HFFc6 (cell line): ENCODE measurements at places on chromosomes 11 and 22. TPM values are rescaled to one million over a fixed set of nuclear protein-coding genes. Genes with fewer than 3 reads are reported as not detected.

- no peak for DNase-seq
- H3K4me3 ChIP-seq, result peak overlapping the region; percentile 99
- H3K36me3 ChIP-seq, result peaks cover 29% of the 10 kb centered on the region
These were observed 697 bp upstream of the PAFAH1B2 start for GRCh38 chr11:117143390-117143789.

DNA sequence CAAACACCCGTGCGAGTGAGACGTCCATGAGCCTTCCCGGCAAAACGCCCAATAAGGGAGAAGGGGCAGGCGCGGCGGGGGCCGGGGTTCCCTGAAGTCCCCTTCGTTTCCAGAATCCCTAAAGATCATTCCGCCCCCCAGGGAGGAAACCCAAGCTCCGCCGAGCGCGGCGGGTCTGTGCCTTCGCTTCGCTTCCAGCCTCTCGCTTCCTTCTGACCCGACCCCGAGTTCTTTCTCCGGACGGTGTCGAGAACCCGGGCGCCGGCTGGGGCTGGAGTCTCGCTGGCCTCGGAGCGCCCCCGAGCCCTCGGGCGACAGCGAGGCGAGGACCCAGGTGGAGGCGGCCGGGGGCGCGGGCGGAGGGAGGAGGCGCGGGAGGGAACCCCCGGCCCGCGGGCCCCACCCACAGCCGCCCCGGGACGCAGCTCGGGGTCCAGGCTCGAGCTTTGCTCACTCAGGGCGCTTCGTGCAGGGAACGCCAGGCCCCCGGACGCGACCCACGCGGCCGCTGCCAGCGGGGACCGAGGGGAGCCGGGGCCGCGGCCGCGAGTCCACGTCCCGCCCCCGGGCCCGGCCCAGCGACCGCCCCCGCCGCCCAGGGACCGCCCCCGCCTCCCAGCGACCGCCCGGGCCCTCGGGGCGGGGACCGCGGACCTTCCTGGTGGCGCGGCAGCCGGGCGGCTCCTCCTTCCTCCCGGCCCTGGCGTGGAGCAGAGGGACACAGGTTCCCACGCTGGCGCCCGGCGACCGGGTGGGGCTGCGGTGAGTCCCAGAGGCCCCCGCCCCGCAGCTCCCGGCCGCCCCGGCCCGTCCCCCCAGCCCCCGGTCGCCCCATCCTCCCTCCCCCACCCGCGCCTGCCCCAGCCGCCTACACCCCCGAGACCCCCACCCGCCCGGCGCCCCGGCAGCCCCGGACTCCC is at the start of gene PGGHG:
TSS of gene PGGHG (plus strand) at position 649 of the 920 bp plus-strand sequence. CDS start 691 bp downstream, outside the sequence.
- H3K4me1 ChIP-seq, result no peaks in the 10 kb centered on the region
- H3K27me3 ChIP-seq, result peaks cover 4% of the 10 kb centered on the region; the same call in 1 of the 2 replicates
- peak within 1 kb of the TSS; percentile 66 for H3K4me3 ChIP-seq
- H3K27ac ChIP-seq, result no peak within 1 kb of the TSS
- H3K36me3 ChIP-seq, result no peaks in the 10 kb centered on the region

The YPEL4 gene
- total RNA-seq, result 0.48 TPM in 1 of 3 replicates, not detected in the others

GRCh38 chr11:83568516-83568915 is 282.3 kb upstream of the CCDC90B start:
- no peaks in the 10 kb centered on the region for H3K36me3 ChIP-seq
- DNase-seq, result no peak
- peaks cover 64% of the 10 kb centered on the region for H3K4me1 ChIP-seq
- no peaks in the 10 kb centered on the region for H3K27me3 ChIP-seq
- no peak overlapping the region for H3K27ac ChIP-seq

- no peaks in the 10 kb centered on the region for H3K27me3 ChIP-seq
- no peaks in the 10 kb centered on the region for H3K36me3 ChIP-seq
- H3K4me1 ChIP-seq, result no peaks in the 10 kb centered on the region
- no peak overlapping the region for H3K27ac ChIP-seq
These were observed 95.4 kb upstream of the LARGE1 start for GRCh38 chr22:34015642-34016041.

DNA sequence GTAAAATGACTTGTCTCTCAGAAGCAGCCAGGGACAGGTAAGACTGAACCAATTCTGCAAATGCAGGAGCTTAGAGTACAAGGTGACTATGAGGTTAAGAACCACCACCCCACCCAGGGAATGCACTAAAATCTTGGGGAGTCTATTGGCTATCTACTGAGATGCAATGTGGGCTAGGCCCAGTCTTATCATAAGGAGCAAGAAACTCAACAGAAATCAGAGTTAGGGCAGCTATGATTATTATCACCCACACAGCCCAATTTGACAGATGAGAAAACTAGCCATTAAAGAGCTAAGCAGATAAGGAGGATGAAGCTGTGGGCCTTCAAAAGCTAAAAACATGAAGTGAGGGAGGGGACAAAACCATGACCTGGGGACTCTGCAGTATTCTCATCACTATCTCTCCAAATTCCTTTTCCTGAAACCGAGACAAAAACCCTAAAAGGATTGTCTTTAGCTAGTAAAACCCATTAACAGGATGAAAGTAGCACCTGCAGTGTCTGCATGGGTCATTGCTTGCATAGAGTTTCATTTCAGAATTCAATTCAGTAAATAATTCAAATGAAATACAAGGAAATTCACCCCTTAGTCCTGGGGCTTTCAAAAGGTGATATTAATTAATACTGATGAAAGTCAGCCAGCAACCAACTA is 68.8 kb upstream of the USP47 start:
- no peak for DNase-seq
- no peak overlapping the region for H3K4me3 ChIP-seq
- no peaks in the 10 kb centered on the region for H3K4me1 ChIP-seq
- H3K27ac ChIP-seq, result no peak overlapping the region

- H3K4me1 ChIP-seq, result no peaks in the 10 kb centered on the region
- H3K4me3 ChIP-seq, result no peak overlapping the region
- DNase-seq, result peak; percentile 34
- H3K27ac ChIP-seq, result no peak overlapping the region
These were observed 16.0 kb downstream of the TRPM5 start for GRCh38 chr11:2428322-2428795.

- no peak for DNase-seq
- no peak overlapping the region for H3K27ac ChIP-seq
- no peaks in the 10 kb centered on the region for H3K27me3 ChIP-seq
These were observed 57.8 kb upstream of the TTC12 start for GRCh38 chr11:113256431-113257202.

The LRRC74B gene
- total RNA-seq, result not detected in 3 replicates

The ACR gene
- not detected in 2 replicates for total RNA-seq

- H3K4me1 ChIP-seq, result peaks cover 36% of the 10 kb centered on the region
- H3K27me3 ChIP-seq, result peaks cover 4% of the 10 kb centered on the region; the same call in 1 of the 2 replicates
- no peak for DNase-seq
- H3K27ac ChIP-seq, result no peak overlapping the region
These were observed 184.9 kb downstream of the SNX19 start for GRCh38 chr11:130731401-130731800.

DNA sequence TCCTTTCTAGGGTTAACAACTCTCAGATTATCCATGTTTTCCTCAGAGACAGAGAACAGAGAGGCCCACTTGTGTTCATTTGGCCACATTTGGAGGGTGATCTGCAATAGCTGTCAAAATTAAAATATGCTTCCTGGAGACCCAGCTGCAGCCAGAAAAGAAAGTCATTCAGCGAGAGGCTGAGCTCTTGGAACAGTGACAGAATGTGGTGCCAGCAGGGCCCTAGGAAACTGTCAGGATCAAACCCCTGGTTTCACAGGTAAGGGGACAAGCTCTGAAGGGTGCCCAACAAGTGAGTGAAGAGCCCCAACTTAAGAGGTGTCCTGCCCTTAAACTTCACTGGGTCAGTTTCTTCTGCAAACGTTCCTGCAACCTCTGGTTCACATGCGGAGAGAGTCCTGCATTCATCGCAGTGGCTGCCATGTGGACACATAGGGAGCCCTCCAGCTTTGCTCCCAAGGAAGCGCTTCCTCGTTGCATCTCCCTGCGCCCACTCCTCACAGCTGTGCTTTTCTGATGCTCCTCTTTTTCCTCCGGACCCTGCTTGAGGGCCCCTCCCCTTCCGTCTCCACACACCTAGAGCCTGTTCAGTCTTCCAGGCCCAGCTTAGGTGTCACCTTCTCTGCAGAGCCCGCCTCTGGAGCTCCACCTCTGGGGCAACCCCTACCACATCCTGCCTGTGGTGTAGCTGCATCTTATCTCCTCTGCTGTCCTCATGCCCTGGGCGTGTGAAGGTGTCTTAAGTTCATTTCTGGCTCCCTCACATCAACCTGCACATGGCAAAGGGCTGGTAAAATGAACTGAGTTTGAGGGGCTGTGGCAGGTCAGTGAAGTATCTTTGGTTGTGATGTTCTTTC is 3.9 kb downstream of the UCP3 start:
- H3K36me3 ChIP-seq, result no peaks in the 10 kb centered on the region
- no peaks in the 10 kb centered on the region for H3K4me1 ChIP-seq
- H3K27me3 ChIP-seq, result peaks cover 2% of the 10 kb centered on the region; the same call in 1 of the 2 replicates
- no peak overlapping the region for H3K27ac ChIP-seq
- no peak for DNase-seq

DNA sequence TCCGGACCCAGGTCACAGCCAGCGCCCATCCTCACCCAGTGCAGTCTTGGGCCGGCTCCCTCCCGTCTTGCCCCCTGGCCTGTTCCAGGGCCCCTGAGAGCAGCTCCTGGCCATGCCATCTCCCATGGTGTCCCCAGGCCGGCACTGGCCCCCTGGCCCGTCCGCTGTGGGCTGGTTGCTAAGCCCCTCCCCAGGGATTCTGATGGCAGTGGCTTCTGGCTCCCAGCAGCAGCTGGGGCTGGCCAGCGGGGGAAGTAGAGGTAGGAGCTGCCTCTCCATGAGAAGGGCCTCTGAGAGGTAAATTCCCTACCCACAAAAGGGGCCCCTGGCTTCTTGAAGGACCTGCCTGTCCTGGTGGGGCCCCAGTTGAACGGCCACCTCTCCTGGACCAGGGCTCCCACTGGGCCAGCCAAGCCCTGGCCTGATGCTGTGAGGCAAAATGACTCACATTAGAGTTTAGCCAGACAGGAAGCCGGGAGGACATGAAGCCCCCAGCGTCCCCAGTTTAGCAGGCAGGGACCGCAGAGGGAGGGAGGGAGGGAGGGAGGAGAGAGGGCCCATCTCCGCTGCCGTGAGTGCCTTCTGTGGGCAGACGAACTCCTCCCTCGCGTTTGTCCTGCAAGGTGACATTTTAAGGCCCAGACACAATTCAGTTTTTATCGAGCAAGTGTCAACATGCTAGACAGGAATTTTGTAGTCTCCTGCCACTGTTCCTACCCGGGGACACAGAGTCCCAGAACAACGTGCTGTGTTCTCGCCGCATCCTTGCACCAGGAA is 32.9 kb upstream of the GAL start:
- H3K4me1 ChIP-seq, result no peaks in the 10 kb centered on the region
- H3K27ac ChIP-seq, result no peak overlapping the region

- H3K27ac ChIP-seq, result no peak overlapping the region
- H3K27me3 ChIP-seq, result peaks cover 25% of the 10 kb centered on the region
- H3K36me3 ChIP-seq, result no peaks in the 10 kb centered on the region
- peaks cover 15% of the 10 kb centered on the region for H3K4me1 ChIP-seq
- peak; percentile 34 for DNase-seq
These were observed 13.7 kb upstream of the CPT1A start for GRCh38 chr11:68855205-68855981.

The LRP5 gene
- total RNA-seq, result 2.5 and 15.2 TPM in 2 replicates

- H3K4me3 ChIP-seq, result peak overlapping the region; percentile 79
- H3K4me1 ChIP-seq, result peaks cover 75% of the 10 kb centered on the region
- peak overlapping the region; percentile 97 for H3K27ac ChIP-seq
- H3K36me3 ChIP-seq, result peaks cover 24% of the 10 kb centered on the region
- H3K27me3 ChIP-seq, result peaks cover 2% of the 10 kb centered on the region; the same call in 1 of the 2 replicates
These were observed 206.5 kb downstream of the NAV2 start for GRCh38 chr11:19919050-19919561.

The DCHS1 gene
- 1.4 to 2.8 TPM (median 1.9 TPM) in 3 replicates for total RNA-seq

- H3K4me1 ChIP-seq, result peaks cover 34% of the 10 kb centered on the region
- H3K36me3 ChIP-seq, result peaks cover 9% of the 10 kb centered on the region
- H3K27me3 ChIP-seq, result peaks cover 3% of the 10 kb centered on the region
- no peak overlapping the region for H3K27ac ChIP-seq
These were observed 228.3 kb upstream of the PITPNB start for GRCh38 chr22:28147401-28147800.

DNA sequence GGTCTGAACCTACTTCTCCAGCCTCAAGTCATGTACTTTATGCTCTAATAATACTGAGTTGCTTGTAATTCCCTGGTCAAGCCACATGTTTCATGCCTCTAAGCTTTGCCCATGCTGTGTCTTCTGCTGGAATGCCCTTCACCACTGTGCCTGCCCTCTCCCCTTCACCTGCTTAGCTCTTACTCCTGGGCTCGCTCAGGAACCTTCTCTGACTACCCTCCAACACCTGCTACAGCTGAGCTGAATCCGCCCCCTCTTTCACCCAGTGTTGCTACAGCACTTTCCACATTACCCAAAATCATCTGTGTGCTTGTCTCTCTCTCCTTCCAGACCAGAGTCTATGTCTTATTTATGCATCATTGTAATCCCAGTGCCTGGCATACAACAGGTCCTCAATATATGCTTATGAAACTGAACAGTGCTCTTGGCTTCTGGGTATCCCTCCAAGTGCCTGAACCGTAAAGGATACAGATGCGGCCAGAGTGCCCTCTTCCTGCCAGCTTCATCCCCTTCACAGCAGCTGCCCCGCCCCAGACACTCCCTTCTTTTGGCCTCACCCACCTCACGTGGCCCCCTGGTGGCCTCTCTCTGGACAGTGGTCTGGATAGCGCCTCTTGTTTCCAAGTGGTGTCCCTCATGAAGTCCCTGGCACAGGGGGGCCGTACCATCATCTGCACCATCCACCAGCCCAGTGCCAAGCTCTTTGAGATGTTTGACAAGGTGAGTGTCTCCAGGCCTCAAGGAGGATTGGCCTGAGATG is 7.1 kb downstream of the ABCG4 start:
- peaks cover 47% of the 10 kb centered on the region for H3K27me3 ChIP-seq
- H3K27ac ChIP-seq, result no peak overlapping the region
- H3K4me1 ChIP-seq, result no peaks in the 10 kb centered on the region
- DNase-seq, result no peak

GRCh38 chr11:105589346-105589745 is 20.5 kb upstream of the GRIA4 start:
- H3K4me1 ChIP-seq, result peaks cover 9% of the 10 kb centered on the region
- H3K27ac ChIP-seq, result no peak overlapping the region
- no peaks in the 10 kb centered on the region; the same call in 1 of the 2 replicates for H3K27me3 ChIP-seq
- no peak for DNase-seq
- no peak overlapping the region for H3K4me3 ChIP-seq
- H3K36me3 ChIP-seq, result no peaks in the 10 kb centered on the region

- H3K4me3 ChIP-seq, result no peak overlapping the region
- H3K27ac ChIP-seq, result no peak overlapping the region
- no peaks in the 10 kb centered on the region; the same call in 1 of the 2 replicates for H3K36me3 ChIP-seq
- H3K27me3 ChIP-seq, result no peaks in the 10 kb centered on the region; the same call in none of the 2 replicates
These were observed 36.1 kb downstream of the RRP8 start for GRCh38 chr11:6567371-6567745.

DNA sequence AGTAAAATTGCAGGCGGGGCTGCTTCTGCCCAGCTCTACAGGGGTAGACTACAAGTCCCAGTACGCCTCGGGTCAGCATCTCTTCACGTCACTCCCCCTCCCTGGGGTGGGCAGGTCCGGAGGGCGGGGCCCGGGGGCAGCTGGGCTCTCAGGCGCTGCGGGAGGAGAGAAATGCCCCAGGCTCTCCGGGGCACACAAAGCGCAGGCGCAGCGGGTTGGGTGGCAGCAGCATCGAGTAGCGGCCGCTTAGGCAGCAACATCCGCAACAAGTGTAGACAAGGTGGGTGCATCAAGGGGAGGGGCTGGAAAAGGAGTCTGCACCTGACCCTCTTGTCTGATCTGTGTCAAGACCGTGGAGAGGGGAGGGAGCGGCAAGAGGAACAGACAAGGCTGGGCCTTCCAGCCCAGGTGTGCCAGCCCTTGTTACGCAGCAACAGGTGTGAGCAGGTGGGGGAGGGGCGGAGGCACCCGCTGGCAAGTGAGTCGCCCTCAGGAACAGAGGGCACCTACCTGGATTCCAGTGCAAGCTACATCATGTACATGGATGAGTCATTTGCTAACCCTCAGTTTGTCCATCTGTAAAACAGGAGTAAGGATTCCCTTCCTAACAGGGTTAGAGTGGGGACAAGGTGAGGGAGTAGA is 1.2 kb downstream of the PLEKHB1 start:
- H3K4me1 ChIP-seq, result peaks cover 26% of the 10 kb centered on the region
- peaks cover 24% of the 10 kb centered on the region for H3K27me3 ChIP-seq
- H3K36me3 ChIP-seq, result no peaks in the 10 kb centered on the region
- H3K27ac ChIP-seq, result no peak overlapping the region
